ENCODE measurements at places on chromosomes 11 and 22. TPM values are rescaled to one million over a fixed set of nuclear protein-coding genes. Genes with fewer than 3 reads are reported as not detected.

GRCh38 chr11:62432695-62433094 is 13.9 kb downstream of the SCGB1A1 start:
- DNase-seq = no peak

- DNase-seq = no peak
Measured at GRCh38 chr22:23282089-23282501, 101.8 kb downstream of the BCR start.

DNA sequence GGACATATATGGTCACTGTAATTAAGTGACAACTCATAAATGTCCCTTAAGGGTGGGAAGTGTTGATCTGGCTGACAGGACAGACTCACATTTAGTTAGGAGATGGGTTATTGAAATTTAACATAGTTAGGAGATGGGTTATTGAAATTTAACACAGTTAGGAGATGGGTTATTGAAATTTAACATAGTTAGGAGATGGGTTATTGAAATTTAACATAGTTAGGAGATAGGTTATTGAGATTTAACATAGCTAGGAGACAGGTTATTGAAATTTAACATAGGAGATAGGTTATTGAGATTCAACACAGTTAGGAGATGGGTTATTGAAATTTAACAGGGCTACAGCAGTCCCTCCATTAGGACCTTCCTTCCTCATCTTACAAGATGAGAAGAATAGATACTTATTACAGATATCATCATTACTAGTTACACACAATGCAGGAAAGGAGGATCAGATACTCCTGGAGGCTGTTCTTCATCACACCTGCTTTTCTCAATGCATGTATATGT is 98.5 kb downstream of the MTNR1B start:
- DNase-seq = no peak

GRCh38 chr11:32658639-32659406 is 75.2 kb downstream of the EIF3M start:
- DNase-seq = no peak

DNA sequence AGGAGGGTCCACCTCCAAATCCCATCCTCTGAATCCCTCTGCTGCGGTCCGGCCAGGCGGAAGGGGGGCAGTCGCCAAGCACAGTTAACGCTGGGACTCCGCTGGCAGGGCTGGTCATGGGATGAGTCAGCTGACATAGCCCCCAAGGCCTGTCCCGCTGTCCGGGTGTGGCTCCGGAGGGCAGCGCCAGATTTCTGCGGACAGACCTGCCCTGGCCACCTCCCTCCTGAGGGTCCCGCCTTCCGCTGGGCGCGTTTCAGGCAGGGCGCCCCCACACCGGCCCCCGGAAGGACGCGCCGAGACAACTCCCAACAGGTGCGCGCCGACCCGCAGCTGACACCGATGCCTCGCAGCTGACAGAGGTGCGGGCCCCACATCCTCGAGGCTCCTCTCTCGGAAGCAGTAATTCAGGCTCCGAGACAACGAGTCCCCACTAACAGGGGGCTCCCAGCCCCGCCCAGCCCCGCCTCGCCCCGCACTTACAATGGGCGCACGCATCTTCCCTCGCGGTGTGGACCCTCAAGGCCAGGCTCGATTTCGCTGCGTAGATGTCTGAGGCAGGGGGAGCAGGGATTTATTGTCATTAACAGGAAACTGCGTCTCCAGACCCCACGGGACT is 607 bp downstream of the PLAAT3 start:
- DNase-seq = peak; percentile 36

GRCh38 chr22:46079861-46080821 is 70.2 kb upstream of the PPARA start:
- DNase-seq = no peak

DNA sequence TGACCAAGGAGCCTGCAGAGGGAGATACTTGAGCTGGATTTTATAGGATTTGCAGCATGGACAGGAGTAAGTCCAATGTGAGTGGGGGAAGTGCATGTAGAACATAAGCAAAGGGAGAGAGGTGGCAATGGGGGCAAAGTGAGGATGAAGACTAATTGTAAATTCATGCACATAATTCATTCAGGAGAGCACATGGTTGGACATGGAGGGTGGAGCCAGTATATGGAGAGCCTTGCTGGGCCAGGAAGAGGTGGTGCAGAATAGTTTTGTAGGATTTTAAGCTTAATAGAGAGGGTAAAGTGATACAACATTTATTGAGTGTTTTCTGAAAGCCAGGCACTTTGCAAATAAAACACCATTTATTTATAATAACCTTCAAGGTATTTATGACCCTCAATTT is 274.3 kb upstream of the C11orf87 start:
- no peak for DNase-seq

DNA sequence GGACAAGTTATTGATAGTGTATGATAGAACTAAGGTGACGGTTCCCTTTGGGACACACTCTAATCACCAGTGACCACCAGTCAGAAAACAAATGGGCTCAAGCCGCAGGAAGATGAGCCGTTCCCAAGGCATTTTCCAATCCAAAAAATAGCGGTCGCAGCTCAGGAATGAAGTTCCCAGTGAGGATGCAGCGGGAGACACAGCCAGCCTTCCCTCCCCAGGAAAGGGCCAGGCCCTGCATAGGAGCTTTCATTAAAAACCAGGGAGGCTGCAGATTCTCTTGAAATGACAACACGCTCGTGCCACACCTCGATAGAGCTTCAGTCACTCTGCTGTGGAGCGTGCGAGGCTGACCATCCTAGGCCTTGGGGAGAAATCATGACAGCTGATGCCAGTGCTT is 65.8 kb upstream of the WNT7B start:
- DNase-seq = no peak

GRCh38 chr22:36910461-36910860 is 3.0 kb upstream of the CSF2RB start:
- DNase-seq = no peak

GRCh38 chr22:28208036-28208435 is 289.0 kb upstream of the PITPNB start:
- DNase-seq = no peak

DNA sequence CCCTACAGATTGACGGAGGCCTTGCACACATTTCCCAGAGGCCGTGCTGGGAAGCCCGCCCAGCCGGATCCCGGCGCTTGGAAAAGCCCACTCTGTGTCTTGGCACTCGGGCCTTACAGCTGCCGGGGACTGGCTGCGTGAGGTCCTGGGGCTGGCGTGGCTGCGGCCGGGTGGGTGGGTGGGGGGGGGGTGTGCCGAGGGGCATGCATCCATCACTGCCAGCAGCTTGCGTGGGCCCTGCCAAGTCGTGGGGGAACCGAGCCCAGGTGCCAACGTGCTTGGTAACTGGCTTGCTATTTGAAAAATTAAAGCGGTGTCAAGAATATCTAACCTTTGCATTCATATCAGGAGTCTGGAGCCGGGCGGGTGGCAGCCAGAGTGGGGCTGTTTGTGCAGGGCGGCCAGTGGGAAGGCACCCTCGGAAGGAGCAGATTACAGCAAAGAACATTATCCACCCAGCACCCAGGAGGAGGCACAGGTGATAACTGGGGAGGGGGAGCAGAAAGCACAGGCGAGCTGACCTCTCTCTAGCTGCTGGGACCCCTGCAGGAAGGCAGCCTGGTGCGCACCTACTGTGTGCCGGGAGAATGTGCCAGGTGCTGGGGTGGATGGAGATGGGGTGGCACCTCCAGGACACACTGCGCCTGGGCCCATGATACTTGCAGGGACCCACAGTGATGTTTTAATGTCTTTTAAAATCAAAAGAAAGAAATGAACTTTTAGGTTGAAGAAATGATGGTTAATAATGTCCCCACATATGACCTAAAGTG is 28.5 kb upstream of the SMIM38 start:
- DNase-seq = no peak

DNA sequence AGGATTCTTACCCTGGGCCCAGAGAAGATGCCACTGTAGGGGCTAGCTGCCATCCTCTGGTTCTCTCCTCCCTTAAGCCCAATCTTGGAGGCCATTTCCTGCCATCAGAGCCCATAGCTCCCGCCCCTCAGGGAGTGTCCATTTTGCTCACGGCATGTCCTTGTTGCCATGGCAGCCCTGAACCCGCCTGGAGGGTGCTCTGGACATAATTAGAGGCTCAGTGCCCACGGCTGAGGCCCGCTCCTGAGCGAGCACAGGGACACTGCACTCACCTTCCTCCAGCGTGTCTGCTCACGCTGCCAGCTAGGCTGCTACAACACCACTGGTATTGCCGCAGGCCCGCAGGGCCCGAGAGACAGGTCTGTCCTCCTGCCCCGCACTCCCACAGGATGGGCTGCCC is 11.1 kb upstream of the SUSD2 start:
- DNase-seq = no peak

- no peak for DNase-seq
Measured at GRCh38 chr11:126467471-126467870, 112.0 kb downstream of the ST3GAL4 start.

- DNase-seq = no peak
Measured at GRCh38 chr11:123630126-123630608, 24.3 kb downstream of the SCN3B start.

- peak; percentile 37 for DNase-seq
Measured at GRCh38 chr11:16604794-16605388, 133.6 kb upstream of the C11orf58 start.

GRCh38 chr22:35903571-35904335 is 124.9 kb downstream of the RBFOX2 start:
- no peak for DNase-seq

- DNase-seq = no peak
Measured at GRCh38 chr11:25737071-25737675, 594.8 kb upstream of the ANO3 start.

GRCh38 chr22:49334449-49334789 is 493.3 kb downstream of the BRD1 start:
- DNase-seq = no peak

DNA sequence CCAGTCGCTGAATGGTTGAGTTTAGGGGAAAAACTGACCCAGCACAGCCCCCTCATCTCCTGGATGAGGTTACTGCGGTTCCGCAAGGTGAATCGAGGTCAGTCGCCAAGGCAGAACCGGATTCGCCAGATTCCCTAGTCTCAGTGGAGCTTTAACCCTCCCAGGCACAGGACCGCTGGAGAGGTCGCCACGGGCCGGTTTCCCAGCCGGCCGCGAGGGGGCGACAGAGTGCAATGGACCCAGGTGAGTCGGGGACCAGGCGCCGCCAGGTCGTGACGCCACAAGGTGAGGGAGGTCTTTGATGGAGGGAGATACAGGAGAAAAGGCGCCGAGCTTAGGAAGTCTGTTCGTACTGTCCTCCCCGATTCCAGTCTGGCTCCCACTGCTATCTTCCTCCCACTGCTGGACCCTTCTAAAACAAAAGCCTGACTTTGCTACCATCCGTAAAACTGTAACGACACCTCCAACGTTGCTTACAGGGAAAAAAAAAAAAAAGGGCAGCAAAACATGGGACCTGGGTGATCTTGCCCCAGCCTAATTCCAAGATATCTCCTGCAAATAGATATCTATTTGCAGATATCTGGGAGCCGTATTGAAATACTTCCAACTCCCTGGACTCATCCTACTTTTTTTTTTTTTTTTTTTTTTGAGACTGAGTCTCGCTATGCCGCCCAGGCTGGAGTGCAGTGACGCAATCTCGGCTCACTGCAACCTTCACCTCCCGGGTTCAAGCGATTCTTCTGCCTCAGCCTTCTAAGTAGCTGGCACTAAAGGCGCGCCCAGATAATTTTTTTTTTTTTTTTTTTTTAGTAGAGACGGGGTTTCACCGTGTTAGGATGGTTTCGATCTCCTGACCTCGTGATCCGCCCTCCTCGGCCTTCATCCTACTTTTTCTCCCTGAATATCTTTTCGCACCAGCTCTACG is 1.4 kb upstream of the GGA1 start:
- peak; percentile 88 for DNase-seq

DNA sequence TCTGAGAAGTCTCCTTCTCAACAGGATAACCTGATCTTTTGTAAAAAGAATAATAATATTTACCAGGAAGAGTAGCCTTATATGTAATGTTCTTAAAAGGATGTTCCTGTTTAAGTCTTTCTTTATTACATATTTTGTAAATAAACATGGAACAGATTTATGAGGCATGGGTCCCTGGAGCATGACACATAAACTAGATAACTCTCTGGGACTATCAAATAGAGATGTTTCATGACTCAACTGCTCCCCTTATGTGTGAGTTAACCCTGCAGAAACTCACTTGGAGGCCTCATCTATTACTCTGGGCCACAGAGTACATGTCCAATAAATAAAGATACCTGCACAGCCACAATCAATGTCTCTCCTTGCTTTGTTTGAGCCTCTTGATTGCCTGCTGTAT is 64.6 kb downstream of the GDPD4 start:
- no peak for DNase-seq

DNA sequence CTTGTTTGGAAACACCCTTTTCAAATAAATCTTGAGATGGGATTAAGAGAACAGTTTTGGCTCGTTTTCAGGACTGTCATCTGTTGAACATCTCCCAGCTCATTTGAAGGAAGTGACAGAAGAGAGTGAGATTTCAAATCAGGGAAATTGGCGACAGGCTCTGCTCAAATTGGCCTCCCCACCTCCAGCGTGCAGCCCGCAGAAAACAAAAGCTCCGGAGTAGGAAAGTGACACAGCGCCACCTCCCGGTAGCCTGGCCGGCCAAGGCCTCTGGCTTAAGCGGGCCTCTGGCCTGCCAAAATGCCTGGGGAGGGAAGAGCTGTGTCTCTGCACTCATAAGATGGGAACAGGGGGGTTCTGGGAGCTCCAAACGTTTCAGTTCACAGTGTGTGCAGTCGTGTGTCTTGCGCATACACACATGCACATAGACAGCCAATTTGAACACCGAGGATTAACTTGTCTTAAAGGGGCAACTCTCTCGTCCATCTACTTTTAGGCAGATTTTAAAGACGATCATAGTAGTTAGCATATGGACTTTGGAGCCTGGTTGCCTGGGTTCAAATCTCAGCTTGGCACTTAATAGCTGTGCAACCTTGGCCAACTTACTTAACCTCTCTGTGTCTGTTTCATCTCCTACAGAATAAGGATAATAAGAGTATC is 132.7 kb upstream of the RCN1 start:
- peak; percentile 28 for DNase-seq

- DNase-seq = peak; percentile 70
Measured at GRCh38 chr11:45105233-45105983, 41.0 kb upstream of the PRDM11 start.

GRCh38 chr11:32464078-32464477 is 28.7 kb upstream of the WT1 start:
- no peak for DNase-seq

DNA sequence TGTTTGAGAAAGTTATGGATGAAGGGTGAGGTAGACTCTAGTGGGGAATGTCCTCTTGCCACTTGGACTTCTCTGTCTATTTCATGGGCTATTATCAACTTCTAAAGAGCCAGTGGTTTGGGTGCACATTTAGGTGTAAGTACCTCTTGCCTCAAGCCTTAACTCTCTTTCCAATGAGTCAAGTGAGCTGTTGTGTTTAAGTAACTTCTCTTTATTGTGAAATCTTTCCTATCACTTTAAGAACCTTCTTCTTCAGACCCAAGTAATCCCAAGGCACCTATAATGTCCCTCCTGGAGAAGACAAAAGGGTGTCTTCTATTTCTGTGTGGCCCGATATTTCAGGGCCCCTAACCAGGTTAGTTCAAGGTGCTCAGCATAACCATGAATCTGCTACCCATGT is 90.5 kb upstream of the VPREB1 start:
- no peak for DNase-seq

The NAALAD2 gene
- polyA plus RNA-seq = 39.8 TPM

The ME3 gene
- 29.7 TPM for polyA plus RNA-seq

The MIEF1 gene
- 37.1 TPM for polyA plus RNA-seq

The B3GAT1 gene
- polyA plus RNA-seq = 4.8 TPM

The PC gene
- polyA plus RNA-seq = 39.9 TPM

The MAP6 gene
- polyA plus RNA-seq = 8.6 TPM

The TEX12 gene
- polyA plus RNA-seq = 0.52 TPM

The PHETA2 gene
- 10.0 TPM for polyA plus RNA-seq

The LRRC56 gene
- polyA plus RNA-seq = 3.5 TPM

The TPBGL gene
- 0.17 TPM for polyA plus RNA-seq

The BIRC3 gene
- 1.4 TPM for polyA plus RNA-seq

The IL17REL gene
- polyA plus RNA-seq = 0.08 TPM
